ENCODE measurements at places on chromosomes 11 and 22.

DNA sequence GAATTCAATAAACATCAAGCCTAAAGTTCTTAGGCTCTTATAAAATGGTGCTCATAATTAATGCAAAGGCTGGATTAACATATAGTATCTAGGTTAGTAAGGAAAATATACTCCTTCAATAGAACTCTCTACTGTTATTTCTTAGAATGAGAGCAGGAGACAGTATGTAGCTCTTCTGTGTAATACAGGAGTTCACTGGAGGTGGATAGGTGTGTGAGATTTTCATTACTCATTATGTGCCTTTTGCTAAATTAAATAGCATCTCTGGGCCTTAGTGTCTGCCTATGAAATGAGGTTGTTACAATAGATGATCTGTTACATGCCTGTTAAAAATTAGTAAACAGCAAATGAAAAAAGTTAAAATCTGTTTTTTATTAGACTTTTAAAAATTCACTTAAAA, 20.6 kb downstream of the EED start:
- no peak for DNase-seq

DNA sequence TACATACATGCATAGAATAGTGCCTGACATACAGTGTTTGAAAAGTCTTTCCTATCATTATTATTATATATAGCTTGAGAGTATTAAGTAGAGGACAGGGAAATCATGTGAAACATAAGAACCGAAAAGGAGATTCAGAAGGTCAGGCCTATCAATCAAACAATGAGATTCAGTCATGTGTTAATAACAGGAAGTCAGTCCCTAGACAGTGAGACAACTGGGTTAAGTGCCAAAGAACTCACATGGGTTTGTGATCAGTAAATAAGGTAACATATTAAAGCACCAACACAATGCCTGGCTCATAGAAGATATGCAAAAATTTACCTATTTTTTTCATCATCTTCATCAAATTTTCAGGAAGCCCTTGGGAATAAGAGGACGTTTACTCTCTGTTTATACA, 174.3 kb upstream of the FAT3 start:
- DNase-seq, result peak; percentile 67

DNA sequence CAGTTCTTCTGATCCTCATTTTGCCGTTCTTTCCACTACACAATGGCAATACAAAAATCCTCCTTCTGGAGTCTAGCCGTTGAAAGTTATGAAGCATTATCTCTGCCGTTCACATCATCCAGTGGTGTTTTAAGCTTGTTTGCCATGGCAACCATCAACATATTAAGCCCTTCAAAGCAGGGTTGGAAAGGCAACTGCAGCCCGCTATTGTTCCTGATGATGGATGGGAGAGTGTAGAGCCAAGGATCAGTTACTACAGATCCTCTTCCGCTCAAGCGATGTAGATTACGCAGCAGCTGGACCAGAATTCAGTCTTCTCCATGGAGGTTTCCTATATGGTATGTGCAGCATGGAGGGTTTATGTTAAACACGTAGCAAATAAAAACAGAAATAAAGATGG, 352.7 kb downstream of the NTM start:
- peak; percentile 77 for DNase-seq

DNA sequence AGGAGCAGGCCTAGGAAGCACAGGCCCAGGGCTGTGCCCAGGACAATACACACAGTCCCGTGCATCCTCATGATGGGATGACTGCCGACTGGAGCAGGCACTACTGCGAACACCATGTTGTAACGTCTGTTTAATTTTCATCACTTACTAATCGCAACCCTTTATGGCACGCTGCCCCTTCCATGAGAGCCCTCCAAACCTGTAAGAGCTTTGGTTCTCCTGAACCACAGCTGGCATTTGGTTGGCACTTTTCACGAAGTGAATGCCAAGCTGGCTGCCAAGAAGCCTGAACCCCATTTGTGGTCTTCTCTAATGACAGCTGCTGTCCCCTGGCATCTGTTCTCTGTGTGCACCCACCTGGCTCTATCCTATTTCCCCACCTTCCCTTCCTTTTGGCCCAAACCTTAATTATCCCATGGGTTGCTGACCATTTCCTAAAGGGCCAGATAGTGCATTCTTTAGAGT, 36.5 kb downstream of the APOL1 start:
- DNase-seq, result no peak

- no peak for DNase-seq
Measured at GRCh38 chr22:35708453-35708852, 9.2 kb upstream of the APOL5 start.

GRCh38 chr11:119890466-119890865, 161.5 kb upstream of the NECTIN1 start:
- DNase-seq, result no peak

DNA sequence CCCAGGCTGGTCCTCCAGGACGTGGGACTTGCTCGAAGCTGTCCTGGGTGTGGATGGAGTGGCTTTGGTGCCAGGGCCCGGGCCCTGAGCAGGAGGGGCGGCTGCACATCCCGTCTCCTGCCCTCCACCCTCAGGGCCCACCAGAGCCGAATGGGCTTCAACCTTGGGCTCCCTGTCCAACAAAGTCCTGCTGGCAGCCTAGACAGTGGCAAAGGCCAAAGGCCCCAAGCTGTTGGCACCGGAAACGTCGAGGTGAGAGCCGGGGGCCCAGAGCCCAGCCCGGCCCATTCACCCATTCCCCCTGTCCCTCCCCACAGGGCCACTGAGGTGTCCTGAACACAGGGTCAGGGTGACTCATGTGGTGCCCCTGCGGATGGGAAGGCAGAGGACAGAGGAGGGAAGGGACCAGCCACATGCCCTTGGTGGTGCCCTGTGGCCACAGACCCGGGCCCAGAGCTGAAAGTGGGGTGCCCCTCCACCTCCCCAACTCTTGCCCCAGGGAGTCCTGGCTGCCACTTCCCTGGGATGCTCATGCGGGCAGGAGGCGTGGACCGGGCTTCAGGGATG, 9.1 kb downstream of the TSPAN32 start:
- DNase-seq, result no peak

DNA sequence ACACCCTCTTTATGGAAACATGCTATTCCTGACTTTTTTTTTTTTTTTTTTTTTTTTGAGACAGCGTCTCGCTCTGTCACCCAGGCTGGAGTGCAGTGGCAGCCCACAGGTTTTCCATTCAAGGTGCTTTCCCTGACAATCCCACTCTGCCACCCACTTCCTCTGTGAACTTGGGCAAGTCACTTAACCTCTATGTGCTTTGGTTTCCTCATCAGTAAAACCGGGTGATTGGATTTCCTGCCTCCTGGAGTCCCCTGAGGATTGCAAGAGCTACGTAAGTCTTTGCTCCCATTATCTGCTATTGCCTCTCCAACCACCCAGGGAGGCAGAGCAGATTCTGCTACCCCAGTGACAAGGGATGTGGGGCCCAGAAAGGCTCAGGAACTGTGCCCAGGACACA, 54.1 kb downstream of the CELSR1 start:
- no peak for DNase-seq

- no peak for DNase-seq
Measured at GRCh38 chr11:114073007-114073827, 13.7 kb downstream of the ZBTB16 start.

- DNase-seq, result peak; percentile 98
Measured at GRCh38 chr11:9138612-9139579, 47.5 kb upstream of the SCUBE2 start.

GRCh38 chr11:1223346-1224110, 662 bp downstream of the MUC5B start:
- peak; percentile 85 for DNase-seq

DNA sequence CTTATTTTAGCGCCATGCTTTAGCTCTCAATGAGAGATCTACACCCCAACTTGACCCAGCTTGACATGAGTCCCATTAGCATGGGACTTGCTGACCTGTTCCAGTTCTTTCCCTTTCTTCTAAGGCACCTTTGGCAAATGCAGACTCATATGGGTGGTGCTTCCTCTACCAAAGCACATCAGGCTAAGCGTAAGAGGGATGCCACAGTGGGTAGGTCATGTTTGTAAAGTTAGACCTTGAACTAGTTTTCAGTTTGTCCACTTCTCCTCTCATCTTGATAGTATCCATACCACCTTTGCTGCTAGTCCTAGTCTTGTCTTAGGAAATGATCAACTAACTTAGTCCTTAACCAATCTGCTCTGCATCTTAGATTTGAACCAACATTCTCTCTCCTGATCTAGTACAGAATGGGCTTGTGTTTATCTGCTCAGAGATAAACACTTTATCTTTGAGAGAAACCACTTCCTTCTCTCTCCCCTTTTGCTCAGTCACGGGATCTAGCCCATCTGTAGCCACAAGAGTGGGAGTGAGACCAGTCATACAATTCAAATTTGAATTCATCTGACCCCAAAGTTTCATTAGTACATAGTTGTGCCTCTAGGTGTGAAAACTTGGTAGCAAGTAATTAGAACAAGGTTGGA, 72.1 kb upstream of the CD44 start:
- no peak for DNase-seq

- no peak for DNase-seq
Measured at GRCh38 chr11:35047179-35047578, 91.8 kb upstream of the CD44 start.

DNA sequence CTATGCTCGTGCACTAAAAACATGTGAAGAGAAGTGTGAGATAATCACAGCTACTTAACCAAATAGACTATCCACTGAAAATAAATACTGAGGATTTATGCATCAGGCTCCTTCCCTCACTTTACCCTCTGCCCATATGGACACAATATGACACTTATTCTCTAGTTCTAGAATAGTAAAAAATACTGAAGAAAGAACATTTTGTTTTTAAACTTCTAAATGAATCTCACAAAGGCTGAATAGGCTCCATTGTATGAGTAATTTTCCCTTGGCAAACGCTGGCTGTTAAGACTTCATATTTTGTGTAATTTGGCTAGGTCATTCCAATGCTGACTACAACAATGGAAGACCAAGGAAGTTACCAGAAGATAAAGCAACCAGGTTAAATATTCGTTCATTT, 9.9 kb downstream of the HPS5 start:
- no peak for DNase-seq

GRCh38 chr11:1742371-1742770, 8.0 kb downstream of the IFITM10 start:
- no peak for DNase-seq

GRCh38 chr11:116866804-116867455, 29.5 kb upstream of the APOA1 start:
- no peak for DNase-seq

DNA sequence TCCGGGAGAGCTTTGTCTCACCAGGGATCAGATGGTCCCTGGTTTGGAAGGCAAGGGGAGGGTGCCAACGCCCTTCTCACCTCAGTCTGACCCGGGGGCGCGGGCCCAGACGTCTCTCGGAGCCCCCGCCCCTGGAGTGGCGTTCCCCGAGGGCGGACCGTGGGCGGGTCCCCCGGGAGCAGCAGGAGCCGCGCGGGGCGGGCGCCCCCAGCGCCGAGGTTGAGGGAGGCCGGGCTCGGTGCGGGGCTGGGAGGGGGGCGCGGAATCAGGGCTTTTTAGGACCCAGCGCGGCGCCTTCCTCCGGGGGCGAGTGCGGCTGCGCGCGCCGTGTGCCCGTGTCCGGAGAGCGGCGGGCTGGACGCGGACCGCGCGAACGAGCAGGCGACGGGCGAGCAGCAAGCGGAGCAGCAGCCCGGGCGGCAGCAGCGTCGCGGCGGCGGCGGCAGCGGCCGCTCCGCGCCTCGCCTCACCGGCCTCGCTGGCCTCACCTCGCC, at the start of gene KCNC1:
TSS of gene KCNC1 (plus strand) at position 364 of the 494 bp plus-strand sequence. CDS start 1,222 bp downstream, outside the sequence.
- peak; percentile 93 for DNase-seq

- DNase-seq, result no peak
Measured at GRCh38 chr22:46588279-46589140, 31.7 kb upstream of the GRAMD4 start.

DNA sequence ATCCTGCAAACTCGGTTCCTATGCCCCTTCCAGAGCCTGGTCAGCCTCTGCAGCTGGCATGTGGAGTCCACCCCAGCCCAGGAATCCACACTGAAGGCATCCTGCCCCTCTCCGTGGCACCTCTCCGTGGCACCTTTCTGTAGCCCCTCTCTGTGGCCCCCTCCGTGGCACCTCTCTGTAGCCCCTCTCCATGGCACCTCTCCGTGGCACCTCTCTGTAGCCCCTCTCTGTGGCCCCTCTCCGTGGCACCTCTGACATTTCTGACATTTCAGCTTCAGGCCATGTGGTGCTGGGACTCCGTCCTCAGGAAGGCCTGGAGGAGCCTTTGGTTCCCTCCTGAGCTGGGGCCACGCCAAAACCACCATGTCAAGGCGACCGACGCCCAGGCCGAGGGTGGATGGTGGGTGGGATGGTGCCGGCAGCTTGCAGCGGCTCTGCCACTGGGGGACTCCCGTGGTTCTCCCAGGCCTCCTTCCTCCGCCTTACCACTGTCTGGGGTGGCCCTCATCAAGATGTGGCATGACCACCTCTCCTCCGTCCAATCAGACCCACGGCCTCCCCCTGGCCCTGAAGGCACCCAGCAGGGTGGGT, 1518.5 kb downstream of the BRD1 start:
- no peak for DNase-seq

GRCh38 chr11:36376888-36377758, 81.0 kb downstream of the PRR5L start:
- DNase-seq, result peak; percentile 82

- DNase-seq, result peak; percentile 95
Measured at GRCh38 chr11:8832571-8833260, 78.3 kb upstream of the AKIP1 start.

GRCh38 chr22:49186762-49187161, 640.9 kb downstream of the BRD1 start:
- no peak for DNase-seq

GRCh38 chr11:91996526-91996925, 228.1 kb upstream of the FAT3 start:
- DNase-seq, result no peak

- peak; percentile 87 for DNase-seq
Measured at GRCh38 chr11:59753650-59754493, 1.3 kb upstream of the STX3 start.

DNA sequence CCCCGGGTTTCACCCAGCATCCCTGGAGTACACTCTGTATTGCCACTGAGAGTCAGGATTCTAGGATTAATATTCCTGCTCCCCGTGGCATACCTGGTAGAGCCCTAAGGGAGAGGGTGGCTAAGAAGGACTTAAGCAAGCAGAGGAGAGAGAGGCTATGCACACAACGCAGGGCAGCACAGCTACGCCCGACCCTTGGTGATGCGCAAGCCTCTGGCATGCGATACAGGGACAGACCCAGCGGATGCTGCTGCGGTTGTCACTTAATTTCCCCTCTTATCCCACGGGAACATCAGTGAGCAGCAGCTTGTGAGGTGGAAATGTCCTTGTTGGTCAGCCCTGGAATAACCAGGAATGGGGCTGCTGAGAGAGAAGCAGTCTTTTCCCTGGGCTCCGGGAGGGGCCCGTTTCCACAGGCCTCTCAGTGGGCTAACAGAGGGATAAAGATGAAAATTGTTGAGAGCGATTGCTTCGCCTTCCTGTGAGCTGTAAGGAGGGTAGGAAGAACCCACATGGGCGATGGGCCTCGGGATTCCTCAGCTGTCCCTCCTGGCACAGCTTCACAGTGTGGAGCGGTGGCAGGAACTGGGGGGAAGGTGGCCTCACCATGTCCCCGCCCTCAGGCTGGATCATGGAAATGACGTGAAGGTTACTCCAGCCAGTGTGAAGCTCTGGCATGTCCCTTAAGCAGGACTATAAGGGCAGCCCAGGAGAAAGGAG, 48.4 kb upstream of the RAB1B start:
- no peak for DNase-seq

GRCh38 chr11:134272381-134273316, 3.5 kb upstream of the GLB1L3 start:
- DNase-seq, result peak; percentile 49

GRCh38 chr11:20041499-20041898, 118.8 kb downstream of the DBX1 start:
- DNase-seq, result no peak
